ENCODE measurements at places on chromosomes 3 and 15.

DNA sequence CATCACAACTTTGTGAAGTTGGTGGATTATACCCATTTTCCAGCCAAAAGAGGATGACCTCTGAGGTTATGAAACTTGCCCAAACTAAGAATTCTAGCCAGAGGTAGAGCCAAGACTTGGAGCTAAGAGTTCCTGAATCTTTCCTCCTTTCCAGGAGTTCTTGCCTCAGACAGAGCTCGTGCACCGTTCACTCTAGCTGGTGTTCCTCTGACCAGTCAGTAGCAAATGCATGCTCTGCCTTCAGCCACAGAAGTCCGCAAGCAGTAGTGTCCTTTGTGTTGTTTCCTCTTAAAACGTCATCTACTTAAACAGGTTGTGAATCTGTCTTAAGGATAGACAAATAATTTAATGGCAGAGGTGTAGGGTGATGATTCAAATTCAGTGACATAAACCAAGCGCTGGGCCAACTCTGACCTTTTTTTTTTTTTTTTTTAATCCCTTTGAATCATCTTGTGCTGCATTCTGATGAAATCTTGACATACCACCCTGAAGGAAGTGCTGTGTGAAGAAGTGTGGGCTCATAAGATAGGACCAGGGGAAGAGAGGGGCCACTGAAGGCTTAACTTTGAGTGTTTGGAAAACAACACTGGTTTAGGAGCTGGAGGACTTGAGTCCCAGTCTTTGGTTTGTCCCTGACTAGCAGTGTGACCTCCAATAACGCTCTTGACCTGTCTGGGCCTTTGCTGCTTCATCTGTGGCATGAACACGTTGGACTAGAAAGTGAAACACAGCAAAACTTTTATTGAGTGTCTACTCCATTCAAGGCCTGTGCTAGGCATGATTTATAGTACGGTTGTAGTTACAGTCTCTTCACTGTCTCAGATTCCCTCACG is 53.4 kb downstream of the ITPR1 start:
- no peak for DNase-seq

- no peak for DNase-seq
These were observed 231.0 kb downstream of the ITPR1 start for GRCh38 chr3:4724051-4724629.

GRCh38 chr15:72086920-72087648 is 30.9 kb downstream of the MYO9A start:
- no peak for DNase-seq

DNA sequence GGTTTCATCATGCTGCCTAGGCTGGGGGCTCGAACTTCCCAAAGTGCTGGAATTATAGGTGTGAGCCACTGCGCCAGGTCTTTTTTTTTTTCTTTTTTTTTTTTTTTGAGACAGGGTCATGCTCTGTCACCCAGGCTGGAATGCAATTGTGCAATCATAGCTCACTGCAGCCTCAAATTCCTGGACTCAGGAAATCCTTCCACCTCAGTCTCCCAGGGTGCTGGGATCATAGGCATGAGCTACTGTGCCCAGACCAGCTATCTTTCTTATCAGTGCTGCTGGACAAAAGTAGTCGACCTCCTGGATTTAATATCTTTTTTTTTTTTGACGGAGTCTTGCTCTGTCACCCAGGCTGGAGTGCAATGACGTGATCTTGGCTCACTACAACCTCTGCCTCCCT is 60.8 kb downstream of the TFDP2 start:
- no peak for DNase-seq

All from testis (tissue), 5 donors.